ENCODE measurements at places on chromosomes 2 and 18.

DNA sequence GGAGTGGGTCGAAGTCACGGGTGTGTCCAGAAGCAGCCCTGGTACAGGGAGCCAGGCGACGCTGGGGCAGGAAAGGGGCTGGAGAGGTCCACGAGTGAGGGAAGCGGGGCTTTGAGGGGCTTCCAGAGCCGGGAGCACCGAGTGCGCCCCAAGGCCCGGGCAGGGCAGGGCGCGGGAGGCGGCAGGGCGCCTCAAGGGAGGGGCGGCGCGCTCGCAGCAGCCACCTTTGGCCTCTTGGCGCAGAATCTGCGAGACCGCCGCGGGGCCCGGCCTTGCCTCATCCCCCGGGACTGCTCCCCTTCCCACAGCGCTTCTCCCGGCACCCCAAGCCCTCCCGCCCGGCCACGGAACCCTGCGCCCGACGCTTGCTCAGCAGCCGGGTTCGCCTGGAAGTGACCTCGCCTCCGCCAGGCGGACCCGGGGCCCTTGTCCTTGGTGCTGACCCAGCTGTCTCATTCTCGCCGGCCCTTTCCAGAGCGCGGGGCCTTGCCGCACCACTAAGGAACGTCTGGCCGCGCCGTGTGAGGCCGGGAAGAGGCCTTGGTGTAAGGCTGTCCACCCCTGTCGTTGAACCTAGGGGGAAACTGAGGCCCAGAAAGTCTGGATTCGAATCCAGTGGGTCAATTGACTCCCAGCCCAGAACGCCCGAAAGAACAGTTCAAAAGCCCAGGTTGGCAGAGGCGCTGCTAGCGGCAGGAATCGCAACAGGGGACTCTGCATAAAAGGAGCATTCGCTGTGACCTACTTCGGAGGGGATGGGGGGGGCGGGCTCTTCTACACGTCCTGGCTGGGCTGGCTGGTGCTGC is 584 bp upstream of the DNER start:
- peak; percentile 58 for DNase-seq

- DNase-seq, result no peak
Measured at GRCh38 chr2:147500229-147500628, 344.6 kb upstream of the ACVR2A start.

DNA sequence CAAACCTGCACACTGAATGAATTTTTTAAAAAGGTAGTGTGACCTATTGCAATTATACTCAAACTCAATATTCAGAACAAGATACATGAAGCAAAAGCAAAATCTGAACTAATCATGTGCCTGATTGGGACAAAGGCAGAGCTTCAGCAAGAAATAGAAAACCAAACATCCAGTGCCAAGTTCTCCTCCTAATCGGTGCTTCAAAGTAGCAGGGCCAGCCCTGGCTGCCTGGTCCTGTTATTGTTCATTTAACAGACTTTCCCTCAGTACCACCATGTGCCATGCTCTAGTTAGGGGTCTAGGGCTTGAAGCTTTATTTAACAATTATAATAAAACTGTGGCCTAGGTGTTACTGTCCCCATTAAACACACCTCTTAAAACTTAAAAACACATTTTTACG is 281.5 kb upstream of the PXDN start:
- DNase-seq, result no peak

GRCh38 chr2:72293620-72294019 is 146.0 kb upstream of the CYP26B1 start:
- DNase-seq, result no peak

DNA sequence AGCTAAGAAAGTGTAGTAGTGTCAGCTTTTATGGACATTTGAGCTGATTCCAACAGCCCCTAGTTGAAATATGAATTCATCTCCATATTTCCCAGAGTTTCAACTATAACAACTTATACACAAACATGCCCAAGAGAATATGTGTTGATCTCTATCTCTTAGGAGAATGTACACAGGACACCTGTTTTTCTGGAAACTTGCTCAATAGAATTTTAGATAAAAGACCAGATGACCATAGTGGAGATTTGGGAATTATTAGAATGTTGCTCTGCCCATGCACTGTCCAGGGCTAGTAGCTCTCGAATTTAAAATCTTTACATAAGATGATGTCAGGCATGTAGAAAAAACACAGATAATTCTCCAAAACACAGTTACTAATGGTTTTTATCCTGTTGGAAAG is 162.3 kb upstream of the VRK2 start:
- no peak for DNase-seq

Data from MM.1S (cell line).